ENCODE measurements at places on chromosomes 1 and 21. TPM values are rescaled to one million over a fixed set of nuclear protein-coding genes. Genes with fewer than 3 reads are reported as not detected.

TNNI3K gene
- not detected for total RNA-seq

CELA2B gene
- not detected for total RNA-seq

GRCh38 chr1:7574121-7575040 is 196.7 kb upstream of the VAMP3 start:
- H3K36me3 ChIP-seq = no peaks in the 10 kb centered on the region
- no peaks in the 10 kb centered on the region for H3K27me3 ChIP-seq
- H3K27ac ChIP-seq = no peak overlapping the region
- DNase-seq = no peak
- H3K4me3 ChIP-seq = no peak overlapping the region

GRCh38 chr1:93658188-93658587 is 23.4 kb downstream of the BCAR3 start:
- no peak overlapping the region for H3K27ac ChIP-seq
- no peak overlapping the region for H3K4me3 ChIP-seq
- no peaks in the 10 kb centered on the region for H3K36me3 ChIP-seq
- no peaks in the 10 kb centered on the region for H3K4me1 ChIP-seq
- DNase-seq = no peak

GRCh38 chr1:248822148-248823032 is 3.3 kb downstream of the SH3BP5L start:
- H3K4me1 ChIP-seq = peaks cover 80% of the 10 kb centered on the region
- no peak for DNase-seq
- no peak overlapping the region for H3K27ac ChIP-seq
- peaks cover 9% of the 10 kb centered on the region for H3K36me3 ChIP-seq
- H3K27me3 ChIP-seq = no peaks in the 10 kb centered on the region

DNA sequence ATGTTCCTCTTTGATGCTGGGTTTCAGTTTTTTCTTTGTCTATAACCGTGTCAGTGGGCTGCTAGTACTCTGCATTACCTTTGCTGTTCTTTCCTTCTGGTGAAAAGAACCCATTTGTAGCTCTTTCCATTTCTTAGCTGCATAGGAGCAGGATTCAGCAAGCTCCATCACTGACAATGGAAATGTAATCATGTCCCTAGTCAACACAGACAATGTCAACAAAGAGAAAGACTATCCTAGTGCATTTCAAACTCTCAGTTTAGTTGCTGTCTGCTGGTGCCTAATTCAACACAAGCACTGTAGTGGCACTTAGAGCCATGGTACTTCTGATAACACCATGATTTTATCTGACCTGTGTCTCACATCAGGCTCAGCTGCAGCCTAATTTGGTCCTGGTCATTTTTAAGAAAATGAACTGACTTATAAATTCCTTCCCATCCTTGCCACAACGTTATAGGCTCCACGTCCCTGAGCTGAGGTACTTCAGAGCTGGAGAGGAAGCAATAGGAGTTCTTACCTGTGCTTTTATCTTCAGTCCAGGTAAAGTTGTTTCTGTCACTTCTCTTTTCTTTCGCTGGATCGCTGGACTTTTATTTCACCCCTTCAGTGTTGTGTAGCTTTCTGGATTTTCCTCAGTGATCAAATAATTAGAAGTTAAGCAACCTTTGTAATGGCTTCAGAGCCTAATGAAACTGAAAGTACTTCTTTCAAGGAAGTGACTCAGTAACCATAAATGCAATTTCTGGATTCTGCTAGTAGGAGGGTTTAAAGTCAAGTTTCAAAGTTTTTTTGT is at the start of gene GBP3:
Gene GBP3, minus strand, starts transcription at position 700 of the 793 bp plus-strand sequence. CDS start 2,145 bp downstream, outside the sequence.
- peaks cover 12% of the 10 kb centered on the region for H3K36me3 ChIP-seq
- H3K4me3 ChIP-seq = peak within 1 kb of the TSS; percentile 82
- H3K27me3 ChIP-seq = no peaks in the 10 kb centered on the region
- H3K27ac ChIP-seq = peak within 1 kb of the TSS; percentile 63
- DNase-seq = no peak
